ENCODE measurements at places on chromosomes 2 and 18.

DNA sequence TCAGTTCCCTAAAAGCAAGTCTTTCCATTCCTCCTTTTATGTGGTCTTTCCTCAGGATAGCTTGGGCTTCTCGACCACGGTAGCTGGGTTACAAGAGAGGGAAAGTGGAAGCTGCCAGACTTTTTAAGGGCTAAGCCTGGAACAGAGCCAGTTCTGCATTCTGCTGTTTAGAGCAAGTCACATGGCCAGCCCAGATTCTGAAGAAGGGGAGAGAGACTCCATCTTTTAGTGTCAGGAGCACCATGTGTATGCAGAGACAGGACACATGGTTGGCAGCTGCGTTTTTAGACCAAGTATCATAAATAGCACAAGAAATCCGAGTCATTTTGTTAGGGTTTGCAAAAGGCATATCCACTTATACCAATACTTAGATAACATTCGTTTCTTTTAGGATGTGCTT lies 4.7 kb downstream of the HMSD start:
- DNase-seq, result no peak

GRCh38 chr2:46549166-46549844 lies 69.9 kb downstream of the TMEM247 start:
- DNase-seq, result no peak

GRCh38 chr2:239265681-239266433 lies 135.0 kb downstream of the HDAC4 start:
- no peak for DNase-seq

- no peak for DNase-seq
Measured at GRCh38 chr2:149038442-149039212, at the start of gene LYPD6B. TSS of gene LYPD6B (plus strand) at chr2:149038699. CDS start at chr2:149130949, 92,250 bp downstream.

DNA sequence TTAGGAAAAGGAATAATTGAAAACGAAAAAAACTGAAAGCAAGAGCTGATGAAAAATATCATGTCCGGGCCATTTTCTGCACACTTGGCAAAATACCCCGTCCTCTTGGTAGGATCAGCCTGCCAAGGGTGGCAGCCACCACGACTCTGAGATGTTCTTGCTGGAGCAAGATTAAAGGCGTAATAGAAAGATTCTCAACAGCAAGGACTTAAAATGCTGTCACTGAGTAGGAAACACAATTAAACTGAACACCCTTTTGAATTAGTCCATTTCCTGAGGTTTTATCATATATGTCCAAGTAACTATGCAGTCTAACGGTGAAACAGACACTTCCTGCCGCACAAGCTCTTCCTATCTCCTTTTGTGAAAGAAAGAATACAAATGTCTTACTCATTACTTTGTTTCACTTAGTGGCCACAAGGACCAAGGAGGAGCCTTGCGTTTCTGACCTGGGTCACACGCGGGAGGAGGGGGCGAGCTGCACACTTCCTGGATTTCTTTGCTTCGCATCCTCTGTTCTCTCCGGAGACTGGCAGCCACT lies 222.7 kb downstream of the PIEZO2 start:
- peak; percentile 47 for DNase-seq

DNA sequence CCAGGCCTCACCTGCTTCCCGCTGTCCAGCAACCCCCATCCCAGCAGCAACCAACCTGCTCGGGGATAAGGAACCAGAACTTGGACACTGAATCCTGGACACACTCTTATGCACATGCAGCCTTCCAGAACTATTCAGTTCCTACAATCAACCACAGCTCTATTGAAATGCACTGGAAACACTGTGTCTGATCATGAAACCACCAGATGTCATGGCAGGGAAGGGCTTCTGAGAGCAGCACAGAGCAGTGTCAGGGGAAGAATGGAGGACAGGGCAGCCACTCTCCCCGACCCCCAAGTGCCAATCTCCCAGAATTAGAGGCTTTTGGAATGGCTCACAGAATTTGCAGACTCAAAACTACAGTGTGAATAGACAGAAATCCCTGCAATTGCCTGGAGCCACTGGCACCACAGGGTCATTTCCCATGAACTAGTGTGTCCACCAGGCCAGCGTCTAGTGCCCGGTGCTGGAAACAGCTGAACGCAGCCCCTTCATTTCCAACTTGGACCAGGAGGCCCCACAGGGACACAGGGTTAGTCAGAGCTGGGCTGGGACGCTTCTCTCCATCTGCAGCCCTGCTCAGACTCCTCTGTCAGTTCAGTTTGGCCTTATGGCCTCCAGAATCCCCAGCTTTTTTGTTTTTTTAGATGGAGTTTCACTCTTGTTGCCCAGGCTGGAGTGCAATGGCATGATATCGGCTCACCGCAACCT lies 25.5 kb downstream of the MRPL35 start:
- DNase-seq, result no peak

GRCh38 chr18:67621049-67621713 lies 104.7 kb upstream of the DSEL start:
- no peak for DNase-seq

- no peak for DNase-seq
Measured at GRCh38 chr2:80330527-80331450, 26.2 kb upstream of the LRRTM1 start.

DNA sequence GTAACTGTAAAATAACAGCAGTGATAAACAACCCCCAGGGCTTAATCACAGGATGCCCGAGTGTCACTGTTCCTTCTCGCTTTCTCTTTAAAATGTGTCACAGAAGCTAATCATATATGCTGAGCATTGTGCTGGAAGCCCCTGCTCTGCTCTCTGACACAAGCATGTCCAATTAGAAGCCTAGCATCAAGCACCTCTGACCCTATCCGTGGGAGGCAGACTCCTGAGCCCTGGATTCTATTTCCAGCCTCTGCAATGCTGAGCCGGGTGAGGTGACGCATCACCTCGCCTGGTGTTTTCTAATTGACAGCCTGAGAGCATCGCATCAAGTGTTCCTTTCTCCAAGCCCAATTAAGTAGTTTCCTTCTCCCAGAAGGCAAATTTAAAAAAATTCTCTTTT lies 19.7 kb upstream of the SCG2 start:
- no peak for DNase-seq

- DNase-seq, result no peak
Measured at GRCh38 chr2:5524551-5524950, 167.6 kb upstream of the SOX11 start.

- peak; percentile 82 for DNase-seq
Measured at GRCh38 chr18:11980494-11981191, 664 bp upstream of the IMPA2 start.

GRCh38 chr2:191942090-191942738 lies 95.3 kb upstream of the CAVIN2 start:
- DNase-seq, result no peak

GRCh38 chr18:62588217-62588616 lies 65.4 kb downstream of the ZCCHC2 start:
- DNase-seq, result no peak

GRCh38 chr2:105039559-105039958 lies 1.7 kb downstream of the MRPS9 start:
- no peak for DNase-seq

GRCh38 chr2:53694096-53694771 lies 73.4 kb upstream of the CHAC2 start:
- DNase-seq, result no peak

DNA sequence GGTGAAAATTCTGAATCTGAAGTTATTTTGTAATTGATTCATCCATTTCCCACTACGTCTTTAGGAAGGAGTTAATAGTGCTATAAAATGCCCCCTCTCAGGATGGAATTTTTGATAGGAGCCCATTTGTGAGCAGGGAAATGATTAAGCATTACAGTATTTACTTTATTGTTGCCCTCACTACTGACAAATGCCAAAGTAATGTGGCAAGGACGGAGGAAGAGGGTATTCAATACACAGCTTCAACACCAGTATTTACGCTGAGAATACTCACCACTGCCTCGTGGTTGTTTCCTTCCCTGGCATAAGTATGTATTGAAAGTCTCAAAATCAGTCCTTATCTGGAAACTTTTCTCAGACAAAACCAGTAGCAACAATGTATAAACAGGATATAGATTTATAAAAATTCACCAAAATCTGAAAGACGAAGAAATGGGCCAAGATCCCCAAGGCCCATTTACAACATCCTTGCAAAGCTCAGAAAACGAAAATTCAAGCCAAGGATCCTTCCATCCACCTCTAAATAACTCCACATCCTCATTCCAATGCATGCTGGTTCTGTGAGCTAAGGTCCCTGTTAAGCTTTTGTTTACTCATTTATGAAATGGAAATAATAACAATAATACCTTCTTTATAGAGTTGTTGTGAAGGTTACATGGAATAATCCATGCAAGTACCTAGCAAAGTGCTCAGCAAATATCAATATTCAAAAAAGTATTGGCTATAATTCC lies 29.3 kb downstream of the FEZ2 start:
- no peak for DNase-seq

DNA sequence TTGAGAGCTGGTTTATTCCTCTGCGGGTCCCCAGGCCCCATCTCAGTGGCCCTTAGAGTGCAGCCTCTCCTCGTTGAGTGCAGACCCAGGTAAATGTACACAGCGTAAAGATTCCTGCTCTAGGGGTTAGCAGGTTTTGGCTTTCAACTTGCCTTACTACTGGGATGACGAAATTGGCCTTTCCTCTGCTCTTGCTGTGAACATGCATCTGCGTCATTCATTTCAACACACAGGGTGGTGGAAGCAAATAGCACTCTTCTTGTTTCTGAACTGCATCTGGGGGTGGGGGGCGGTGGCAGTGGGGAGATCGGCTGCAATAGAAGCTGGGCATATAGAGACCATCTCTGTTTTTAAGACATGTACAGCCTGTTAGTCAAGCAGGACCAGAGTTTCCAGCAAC lies 16.5 kb upstream of the SLC16A14 start:
- DNase-seq, result no peak

- no peak for DNase-seq
Measured at GRCh38 chr2:27306573-27307286, 1.5 kb downstream of the UCN start.

DNA sequence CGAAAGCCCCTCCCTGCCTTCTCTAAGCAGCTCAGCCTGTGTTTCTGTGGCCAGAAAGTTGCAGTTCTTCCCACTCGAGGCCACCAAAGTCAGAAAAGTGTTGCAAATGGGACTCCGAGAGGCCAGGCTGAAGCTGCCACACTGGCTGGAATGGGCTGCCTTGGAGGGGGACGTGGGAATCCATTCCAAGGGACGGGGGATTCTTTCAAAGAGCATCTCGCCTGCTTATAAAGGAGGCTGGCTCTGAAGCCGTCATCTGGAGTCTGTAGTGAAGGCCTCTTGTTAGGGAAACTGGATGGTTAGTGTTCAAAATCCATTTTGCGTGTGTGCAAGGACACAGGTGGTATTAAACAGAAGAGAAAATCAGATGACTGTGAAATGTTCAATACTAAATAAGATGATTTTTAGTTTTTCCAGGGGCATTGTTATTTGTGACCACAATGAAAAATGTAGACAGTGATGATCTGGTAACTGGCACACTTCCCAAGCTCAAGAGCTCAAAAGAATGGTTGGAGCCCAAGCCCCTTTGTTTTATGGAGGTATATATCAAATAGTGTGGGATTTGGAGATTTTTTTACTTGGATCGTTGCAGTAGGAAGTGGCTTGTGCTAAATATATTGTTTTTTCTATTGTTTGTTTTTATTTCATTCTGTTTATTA lies 782 bp downstream of the FAM228B start:
- DNase-seq, result peak; percentile 24

DNA sequence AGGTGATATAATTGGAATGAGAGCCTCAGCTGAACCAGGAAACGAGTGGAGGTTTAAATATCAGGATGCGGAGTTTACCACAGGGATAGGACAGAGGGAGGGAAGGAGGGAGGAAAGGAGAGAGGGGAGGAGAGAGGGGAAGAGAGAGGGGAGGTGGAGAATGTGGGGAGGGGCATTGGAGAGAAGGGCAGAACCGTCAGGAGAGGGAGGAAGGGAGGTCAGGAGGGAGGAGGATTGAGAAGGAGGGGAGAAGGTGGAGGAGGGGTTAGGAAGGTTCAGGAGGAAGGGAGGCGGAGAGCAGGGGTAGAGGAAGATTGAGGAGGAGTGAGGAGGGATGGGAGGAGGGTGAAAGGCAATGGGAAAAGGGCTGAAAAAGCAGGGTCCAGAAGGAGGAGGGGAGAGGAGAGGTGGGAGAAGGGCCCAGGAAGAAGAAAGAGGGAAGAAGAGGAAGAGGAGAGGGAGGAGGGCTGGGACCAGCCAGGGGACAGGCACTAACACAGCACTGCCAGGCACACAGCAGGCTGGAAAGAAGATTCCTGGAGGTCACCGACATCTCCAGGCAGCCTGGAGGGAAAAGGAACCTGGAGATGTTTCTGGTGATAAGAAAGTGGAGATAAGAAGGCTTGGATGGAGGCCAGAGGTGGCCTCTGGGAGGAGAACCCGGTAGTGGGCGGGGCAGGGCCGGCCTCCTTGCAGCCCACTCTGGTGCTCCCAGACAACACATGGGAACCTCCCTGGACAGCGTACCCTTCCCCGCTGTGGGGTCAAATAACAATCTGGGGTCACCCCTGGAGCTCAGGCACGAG lies 176.7 kb upstream of the SMAD2 start:
- no peak for DNase-seq

DNA sequence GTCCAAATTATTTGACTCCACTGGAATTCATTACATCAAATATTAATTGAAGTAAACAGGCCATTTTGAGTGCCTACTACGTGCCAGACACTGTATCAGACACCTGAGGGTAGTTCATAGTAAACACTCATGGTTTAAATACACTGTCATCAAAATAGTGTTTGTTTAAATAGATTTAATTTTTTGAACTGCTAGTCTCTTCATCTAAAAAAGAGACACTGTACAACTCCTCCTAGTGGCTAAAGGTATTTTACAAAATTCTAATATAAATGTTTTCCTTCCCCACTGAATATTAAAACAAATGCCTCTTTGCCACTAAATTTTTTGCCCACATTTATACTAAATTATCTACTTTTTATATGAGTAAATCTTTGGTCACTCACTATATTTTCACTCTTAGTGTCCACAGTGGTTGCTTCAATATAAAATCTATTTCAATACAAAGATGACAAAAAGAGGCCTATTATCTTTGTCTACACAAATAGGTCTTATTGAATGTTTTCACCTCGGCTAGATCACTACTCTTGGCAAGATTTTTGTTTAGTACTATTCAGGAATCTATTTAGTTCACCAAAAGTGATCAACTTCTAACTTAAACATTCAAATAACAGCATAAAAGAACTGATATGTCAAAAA lies 122.1 kb downstream of the TMEM247 start:
- DNase-seq, result no peak

- DNase-seq, result no peak
Measured at GRCh38 chr2:650343-651310, 26.6 kb downstream of the TMEM18 start.

- peak; percentile 23 for DNase-seq
Measured at GRCh38 chr2:65130664-65131175, 814 bp upstream of the RAB1A start.

- DNase-seq, result no peak
Measured at GRCh38 chr2:217092710-217093379, 233.0 kb upstream of the TNP1 start.

DNA sequence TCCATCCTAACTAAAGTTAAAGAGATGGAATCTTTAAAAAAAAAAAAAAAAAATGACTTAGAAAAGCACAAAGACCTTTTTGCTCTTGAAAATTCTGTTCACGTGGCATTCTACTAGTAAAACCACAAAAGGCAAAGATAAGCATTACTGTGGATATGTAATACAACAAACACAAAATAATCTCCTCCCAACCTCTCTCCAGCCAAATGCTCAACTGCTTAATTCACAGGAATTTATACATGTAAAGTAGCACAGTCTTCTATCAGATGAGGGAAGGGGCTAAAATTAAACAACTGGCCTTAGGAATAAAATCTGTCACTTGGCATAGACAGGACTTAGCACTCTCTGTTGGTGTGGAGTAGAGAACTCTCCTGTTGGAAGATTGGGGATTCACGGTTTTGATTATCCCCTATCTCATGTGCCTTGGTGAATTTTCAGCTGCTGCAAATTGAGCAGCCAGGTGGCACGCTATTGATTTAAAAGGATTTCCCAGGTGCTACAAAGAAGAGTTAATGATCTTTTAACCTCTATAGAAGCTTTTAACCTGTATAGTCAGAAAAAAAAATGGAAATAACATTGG lies 57.4 kb downstream of the ATIC start:
- DNase-seq, result no peak
